ENCODE measurements at places on chromosomes 6 and 20.

DNA sequence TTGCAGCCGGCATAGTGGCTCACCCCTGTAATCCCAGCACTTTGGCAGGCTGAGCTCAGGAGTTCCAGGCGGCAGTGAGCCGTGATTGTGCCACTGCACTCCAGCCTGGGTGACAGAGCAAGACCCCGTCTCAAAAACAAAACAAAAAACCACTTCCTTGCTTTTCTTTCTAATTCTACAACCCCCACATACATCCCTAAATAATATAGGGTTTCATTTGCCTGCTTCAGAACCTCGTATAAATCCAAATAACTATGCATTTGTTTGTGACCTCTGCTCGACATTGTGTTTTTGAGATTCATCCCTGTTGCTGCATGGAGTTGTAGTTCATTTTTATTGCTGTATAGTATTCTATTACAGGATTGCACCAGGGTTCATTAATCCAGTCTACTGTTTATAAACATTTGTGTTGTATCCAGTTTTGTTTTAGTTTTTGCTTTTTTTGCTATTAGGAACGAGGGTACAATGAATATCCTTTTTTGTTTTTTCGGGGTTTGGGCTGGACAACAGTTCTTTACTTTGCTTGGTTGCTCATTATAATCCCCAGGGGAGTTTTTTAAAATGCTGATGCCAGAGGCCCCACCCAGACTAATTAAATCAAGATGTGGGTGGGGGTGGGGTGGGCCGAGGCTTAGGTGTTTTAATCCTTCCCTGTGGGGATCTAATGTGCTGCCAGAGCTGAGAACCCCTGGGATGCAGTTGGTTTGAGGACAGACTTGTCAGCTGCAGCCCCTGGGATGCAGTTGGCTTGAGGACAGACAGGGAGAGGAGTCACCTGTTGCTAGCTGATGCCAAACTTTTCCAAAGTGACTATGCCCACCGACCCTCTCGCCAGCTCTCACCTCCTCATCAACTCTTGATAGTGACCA, 2.4 kb upstream of the SNAI1 start:
- DNase-seq: no peak

GRCh38 chr6:11233673-11234573, 1.5 kb upstream of the NEDD9 start:
- no peak for DNase-seq

DNA sequence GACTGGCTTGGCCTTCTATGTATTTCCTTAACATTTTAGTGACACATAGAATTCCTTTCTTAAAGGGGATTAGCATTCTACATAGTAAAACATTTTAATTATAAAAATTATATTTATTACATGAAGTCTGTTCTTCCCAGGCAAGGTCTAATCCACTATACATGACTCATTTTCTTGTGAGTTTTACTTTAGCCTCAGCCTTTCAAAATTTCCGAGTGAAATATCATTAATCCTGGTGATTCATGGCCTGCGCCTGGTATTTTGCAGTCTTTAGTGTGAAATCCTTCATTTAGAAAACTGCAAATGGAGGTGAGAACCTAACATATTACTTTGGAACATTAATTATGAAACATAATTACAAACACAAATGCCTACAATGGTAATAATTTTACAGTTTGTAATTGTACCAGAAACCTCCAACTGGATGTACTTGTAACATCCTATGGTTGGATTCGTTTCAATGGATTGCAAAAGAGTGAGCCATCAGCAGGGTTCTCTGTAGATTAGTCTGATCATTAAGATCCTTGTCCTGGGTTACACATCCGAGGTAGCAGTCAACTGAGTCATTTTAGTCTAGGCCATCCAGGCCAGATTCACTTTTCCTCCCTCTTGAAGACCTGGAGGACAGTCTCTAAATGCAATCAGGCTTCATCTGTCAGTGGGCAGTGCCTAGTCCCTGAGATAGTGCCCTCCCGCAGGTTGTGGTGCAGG, 272.0 kb downstream of the PACRG start:
- DNase-seq: no peak

DNA sequence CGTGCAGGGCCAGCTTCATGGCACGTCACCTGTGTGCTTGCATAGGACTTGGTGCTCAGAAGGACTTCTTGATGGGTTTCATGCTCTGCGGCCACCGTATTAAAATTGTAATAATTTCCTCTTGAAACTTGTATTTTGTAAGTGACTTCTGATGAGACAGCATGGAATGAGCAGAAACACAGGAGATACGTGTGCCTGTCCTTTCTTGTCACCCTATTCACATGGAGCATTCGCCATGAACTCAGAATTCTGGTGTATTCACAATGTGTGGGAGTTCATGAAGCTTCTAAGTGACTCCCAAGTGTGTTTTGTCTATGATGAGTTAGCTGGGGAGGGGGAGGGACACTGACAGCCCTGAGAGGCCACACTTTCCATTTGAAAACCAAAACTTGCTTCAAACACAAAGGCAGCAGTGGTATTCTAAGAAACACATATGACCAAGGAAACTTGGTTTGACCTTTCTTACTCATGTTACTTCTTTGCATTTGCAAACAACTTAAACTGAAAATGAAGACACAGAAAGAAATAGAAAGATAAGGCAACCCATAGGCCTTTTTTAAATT, 92.1 kb upstream of the NEDD9 start:
- DNase-seq: no peak

DNA sequence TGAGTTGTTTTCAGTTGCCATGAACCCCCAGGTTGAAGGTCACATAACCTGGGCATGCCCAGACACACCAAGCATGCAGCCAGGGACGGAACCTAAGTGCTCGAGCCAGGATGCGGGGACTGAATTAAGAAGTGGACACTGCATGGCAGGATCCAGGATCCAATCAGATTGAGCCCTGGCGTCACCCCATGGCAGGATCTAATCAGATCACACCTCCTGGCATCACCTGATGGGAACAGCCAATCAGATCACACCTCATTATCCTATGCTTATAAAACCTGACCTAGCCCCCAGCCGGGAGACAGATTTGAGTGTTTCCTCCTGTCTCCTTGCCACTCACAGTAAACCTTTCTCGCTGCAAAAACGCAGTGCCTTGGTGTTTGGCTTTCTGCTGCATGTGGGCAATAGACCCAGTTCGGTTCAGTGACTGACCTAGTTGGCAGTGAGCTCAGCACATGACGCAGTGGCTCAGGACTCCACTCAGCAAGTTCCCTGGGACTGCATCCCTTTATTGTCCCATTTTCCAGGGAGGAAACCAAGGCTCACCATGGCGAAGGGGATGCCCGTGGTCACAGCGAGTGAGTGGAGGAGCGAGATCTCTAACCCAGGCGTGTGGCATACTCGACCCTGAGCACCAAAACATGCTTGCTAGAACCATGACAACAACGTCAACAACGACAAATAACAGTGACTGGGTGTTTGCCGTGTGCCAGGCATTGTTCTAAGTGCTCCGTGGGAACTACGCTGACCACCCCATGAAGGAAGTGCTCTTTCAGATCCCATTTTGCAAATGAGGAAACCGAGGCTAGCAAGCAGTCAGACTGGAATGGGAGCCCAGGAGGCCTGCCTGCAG, 66.3 kb downstream of the RBM38 start:
- no peak for DNase-seq

DNA sequence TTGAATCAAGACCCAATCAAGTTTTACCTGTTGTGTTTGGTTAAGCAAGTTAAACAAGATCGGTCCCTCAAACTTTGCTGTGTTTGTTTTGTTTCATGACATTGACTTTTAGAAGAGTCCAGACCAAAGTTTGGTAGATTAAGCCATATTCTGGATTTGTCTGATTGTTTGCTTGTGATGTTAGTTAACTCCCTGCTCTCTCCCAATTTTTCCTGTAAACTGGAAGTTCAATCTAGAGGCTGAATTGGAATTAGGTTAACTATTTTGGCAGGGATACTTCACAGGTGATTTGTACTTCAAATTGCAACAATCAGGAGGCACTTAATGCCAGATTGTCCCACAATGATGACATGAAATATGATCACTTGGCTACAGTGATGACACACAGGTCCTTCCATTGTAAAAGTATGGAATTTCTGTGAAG, 13.6 kb upstream of the SH3BGRL2 start:
- no peak for DNase-seq

- DNase-seq: no peak
Measured at GRCh38 chr20:37299718-37300528, 10.5 kb downstream of the MANBAL start.

- no peak for DNase-seq
Measured at GRCh38 chr6:33073431-33073871, at the start of gene HLA-DPA1. TSS of gene HLA-DPA1 (minus strand) at chr6:33073649.

- DNase-seq: no peak
Measured at GRCh38 chr6:113414511-113414910, 442.6 kb upstream of the MARCKS start.

Measured in activated CD8-positive, alpha-beta memory T cell treated with anti-CD3 and anti-CD28 coated beads for 1 hour (primary cell).